ENCODE measurements at places on chromosomes 5 and 9.

DNA sequence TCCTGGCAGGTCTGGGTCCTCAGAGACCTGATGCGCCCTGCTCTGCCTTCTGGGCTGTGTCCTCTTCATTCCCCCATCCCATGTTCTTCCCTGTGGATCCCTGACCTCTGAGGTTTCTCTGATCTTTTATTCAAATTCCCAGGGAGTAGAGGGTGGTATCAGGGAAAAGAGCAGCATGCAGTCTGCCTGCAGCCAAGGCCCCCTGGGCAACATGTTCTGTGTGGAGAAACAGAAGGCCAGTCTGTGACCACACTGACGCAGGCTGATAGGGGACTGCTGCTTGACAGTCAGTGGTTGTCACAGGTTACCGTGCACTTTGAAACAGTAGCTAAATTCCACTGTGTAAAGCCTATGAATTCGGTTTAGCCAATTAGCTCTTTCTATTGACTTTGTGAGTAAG, 156.6 kb upstream of the IRX2 start:
- no peak for DNase-seq

DNA sequence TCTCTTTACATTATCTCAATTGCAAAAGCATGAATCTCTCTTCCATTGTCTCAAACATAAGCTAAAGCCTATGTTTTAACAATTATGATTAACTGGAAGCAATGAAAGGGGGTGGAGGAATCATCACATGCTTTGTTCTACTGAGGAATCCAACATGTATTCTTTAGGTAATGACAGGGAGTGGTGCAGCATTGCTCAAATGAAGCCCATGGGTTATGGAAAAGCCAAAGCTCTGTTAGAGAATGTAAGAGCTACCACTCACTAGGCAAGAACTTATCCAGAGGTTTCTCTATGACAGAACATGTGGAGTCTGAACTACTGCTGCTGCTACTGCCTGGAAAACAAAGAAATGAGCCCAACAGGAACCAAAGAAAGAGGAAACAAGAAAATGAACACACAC, 28.7 kb downstream of the KIF3A start:
- DNase-seq, result no peak

DNA sequence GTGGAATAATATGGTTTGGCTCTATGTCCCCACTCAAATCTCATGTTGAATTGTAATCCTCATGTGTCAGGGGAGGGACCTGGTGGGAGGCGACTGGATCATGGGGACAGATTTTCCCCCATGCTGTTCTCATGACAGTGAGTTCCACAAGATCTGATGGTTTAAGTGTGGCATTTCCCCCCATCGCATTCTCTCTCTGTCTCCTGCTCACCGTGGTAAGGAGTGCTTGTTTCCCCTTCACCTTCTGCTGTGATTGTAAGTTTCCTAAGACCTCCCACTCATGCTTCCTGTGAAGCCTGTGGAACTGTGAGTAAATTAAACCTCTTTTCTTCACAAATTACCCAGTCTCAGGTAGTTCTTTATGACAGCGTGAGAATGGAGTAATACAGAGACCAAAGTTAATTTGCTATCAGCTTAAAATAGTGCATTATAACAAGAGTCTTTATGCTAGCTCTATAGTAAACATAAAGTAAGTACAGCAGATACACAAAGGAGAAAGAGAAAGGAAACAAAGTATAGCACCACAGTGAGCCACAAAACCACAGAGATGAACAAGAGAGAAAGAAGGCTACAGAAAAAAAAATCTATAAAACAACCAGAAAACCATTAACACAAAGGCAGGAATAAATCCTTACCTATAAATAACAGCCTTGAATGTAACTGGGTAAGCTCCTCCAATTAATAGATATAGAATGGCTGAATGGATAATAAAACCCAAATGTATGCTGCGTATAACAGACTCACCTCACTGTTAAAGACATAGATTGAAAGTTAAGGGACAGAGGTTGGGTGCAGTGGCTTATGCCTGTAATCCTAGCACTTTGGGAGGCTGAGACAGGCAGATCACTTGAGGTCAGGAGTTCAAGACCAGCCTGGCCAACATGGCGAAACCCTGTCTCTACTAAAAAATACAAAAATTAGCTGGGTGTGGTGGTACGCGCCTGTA, 39.7 kb downstream of the RAPGEF6 start:
- DNase-seq, result no peak

GRCh38 chr9:134748591-134748990, 107.0 kb downstream of the COL5A1 start:
- DNase-seq, result no peak

- no peak for DNase-seq
Measured at GRCh38 chr9:124030969-124031451, 19.4 kb downstream of the LHX2 start.

DNA sequence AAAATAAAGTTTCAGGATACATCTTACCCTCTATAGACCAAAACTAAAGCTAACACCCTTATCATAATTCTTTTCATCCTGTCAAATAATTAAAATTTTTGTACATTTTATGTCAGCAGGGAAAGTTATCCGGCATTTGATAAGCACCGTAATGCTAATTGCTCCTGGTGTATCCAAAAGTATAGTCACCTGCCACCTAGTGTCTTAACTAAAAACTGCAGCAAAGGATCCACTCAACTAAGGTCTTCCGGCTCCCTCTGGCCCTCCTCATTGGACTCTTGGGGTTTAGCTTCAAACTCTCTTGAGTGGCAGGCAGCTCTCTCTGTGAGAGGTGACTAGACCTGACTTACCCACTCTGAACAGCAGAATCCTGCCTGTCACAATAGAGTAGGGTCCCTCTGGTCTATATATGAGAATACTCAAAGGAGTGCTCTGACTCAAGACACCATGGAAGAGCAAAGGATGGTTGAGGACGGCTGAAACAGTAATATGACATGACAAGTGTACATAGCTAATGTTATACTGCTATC, 60.4 kb upstream of the CAST start:
- peak; percentile 82 for DNase-seq

DNA sequence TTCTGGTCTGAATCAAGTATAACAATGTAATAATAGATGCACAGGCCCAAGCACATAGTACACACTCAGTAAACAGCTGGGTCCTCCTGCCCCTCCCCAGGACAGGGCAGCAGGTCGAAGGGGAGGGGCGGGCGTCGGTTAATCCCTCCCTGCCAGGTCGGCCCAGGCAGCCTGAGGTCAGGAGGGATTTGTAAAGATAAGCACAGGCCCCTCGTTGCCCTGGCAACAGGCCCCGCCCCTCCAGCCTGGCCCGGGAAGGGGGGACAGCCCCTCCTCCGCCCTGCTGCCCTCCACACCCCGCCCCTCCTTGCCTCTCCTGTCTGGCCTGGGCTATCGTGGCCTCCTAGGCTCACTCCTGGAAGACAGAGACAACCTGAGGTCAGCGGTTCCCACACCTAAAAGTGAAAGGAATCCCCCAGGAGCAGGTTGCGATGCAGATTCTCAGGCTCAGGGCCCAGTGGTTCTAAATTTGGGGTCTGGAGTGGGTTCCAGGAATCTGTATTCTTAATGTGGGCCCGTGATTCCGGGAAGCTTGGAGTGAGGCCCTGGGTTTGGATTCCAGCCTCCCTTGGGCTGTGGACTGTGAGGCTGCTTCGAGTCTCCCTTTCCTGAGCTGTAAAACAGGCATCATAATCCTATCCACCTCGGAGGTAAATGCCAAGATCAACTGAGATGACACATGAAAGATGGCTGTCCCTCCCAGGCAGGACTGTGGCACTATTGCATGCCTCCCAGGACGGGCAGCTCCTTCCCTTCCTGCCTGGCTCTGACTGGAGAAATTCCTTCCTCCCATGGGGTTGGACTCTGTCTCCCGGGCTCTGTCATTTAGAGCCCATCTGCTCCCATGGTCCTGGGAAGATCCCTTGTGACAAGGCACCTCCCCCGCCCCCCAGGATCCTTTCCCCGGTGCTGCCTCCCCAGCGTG, 4.4 kb downstream of the CRB2 start:
- DNase-seq, result no peak

DNA sequence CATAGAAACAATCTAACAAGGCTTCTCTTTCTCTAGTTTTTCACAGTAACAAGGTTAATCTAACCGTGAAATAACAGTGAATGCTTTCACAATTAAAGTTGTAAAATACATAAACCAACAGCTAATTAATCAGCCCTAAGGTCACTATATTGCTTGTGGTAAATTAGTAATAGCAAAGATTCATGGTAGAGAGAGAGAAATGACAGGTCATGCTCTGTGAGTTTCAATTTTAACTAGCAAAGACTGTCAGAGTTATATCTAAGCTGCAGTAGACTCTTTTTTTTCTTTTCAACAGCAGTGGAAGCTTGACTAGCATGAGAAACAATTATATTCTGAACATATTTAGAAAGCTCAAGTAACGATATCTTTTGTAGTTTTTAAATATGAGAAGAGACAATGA, 1068.0 kb downstream of the MAT2B start:
- DNase-seq, result no peak

DNA sequence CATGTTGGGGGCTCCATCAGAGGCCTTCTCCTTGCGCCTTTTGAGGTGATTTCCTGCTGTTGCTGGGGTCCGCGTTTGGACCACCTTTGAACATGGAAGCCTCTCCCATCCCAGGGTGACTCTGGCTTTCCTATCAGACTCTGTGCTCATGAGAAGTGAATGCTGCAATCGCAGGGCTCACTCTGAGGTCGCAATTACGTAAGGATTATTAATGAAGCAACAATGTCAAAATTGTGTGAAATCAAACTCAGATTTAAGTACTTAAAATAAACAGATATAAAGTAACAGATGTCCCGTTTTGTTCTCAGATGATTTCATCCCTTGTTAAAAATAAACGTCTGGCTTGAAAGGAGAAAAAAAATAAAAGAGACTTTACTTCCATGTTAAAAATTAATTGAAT, 634.2 kb downstream of the BNC2 start:
- peak; percentile 47 for DNase-seq
